ENCODE measurements at places on chromosomes 3 and 15. TPM values are rescaled to one million over a fixed set of nuclear protein-coding genes. Genes with fewer than 3 reads are reported as not detected.

TF gene
- 2.1 TPM for total RNA-seq

GRCh38 chr15:70869346-70869745, 15.4 kb upstream of the LARP6 start:
- DNase-seq, result no peak

DNA sequence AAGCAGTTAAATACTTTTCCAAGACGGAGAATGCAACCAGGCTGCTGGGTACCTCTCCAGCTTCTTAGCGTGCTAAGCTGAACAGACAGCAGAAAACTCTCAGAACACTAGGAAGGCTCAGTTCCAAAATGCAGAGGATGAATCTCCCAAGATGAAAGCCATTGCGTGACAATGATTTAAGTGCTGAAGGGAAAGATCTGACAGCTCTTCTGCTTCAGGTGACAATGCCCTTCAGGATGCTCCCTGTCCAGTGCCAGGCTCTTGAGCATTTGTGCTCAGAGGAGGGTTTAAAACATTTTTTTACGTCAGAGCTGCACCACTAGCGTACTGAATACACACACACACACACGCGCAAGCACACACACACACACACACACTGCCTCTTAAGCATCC, 26.3 kb downstream of the ARHGEF3 start:
- DNase-seq, result no peak

- no peak for DNase-seq
Observed at GRCh38 chr15:85097725-85098124, 116.1 kb downstream of the PDE8A start.

Measured in left lung (tissue), 14 donors.